ENCODE measurements at places on chromosomes 7 and 10.
A peak's percentile ranks its signal among the peaks of the same experiment; 100 is the strongest.

DNA sequence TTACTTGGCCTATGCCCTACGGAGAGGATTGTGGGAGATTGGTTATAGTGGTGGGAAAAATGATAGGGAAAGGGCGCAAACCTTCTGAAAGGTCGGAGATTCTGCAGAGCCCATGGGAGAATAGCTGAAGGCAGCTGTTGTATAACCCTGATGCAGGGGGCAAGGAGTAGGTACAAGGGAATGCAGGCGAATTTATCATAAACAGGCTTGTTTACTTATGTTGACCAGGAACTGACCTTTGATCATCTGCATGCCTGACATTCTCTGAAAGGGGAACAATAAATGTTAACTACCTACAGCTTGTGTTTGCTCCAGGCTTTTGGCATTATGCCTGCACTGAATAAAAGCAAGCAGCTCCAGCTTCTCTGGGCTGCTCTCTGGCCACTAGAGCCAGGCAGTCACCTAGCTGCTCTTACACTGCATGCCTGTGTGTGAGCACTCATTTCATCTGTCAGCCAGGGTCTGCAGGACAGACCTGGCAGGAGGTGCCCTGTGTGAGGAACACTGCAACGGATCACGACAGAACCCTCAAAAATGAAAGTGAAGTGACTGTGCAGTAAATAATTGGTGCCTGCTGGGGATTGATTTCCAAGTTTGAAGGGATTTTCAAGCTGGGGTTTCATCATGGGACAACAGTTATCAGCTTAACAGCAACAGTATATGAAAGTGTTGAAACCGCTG lies 31.1 kb upstream of the ABCA13 start:
- DNase-seq, result no peak

DNA sequence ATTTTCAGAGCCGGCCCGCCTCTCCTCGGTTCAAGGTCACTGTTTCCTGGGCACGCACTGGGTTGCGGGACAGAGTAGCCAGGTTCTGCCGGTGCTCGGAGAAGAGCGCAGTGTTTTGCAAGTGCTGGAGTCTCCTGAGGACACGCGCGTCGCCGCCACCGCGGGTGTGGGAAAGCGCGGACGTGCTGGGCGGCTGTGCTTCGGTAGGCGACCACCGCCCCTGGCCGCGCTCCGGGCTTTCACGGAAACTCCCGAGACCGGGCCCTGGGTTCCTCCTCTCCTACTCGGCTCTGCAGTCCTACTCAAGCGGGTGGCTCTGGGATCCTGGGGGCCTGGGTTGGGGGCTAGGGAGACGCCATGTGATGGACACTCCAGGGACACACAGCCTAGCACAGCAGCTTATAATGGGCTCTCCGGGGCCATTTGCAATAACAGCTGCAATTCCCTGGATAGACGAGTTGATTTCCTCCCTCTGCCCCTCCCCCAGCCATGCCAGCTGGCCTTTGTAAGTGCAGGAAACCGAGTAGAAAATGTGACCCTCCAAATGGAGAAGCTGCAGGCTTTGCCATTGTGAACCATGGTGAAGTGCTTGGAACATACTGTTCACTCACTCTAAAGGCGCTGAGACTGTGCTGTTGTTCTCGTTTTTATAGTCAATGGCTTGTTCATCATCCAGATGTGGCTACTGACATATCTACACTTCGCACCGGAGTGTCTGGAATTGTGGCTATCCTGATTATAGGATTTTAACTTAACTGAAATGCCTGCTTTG lies 2.1 kb downstream of the FRAT1 start:
- peak; percentile 78 for DNase-seq

DNA sequence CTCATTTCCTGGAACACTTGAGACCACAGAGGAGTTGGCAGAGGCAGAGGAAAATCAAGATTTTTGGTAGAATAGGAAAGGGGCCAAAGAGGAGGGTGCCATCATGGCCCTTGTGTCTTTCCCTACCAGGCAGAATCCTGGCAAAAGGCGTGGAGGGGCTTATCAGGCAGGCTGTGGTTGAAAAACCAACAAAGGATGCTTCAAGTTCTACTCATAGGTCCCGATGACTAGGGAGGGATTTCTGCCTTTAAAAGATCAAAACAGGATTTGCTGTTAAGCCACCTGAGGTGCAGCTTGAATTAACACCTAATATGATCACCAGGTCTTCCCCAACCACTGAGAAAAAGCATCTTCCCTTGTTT lies 45.7 kb downstream of the BPGM start:
- no peak for DNase-seq

- peak; percentile 14 for DNase-seq
Measured at GRCh38 chr10:53209944-53210611, 437.5 kb upstream of the MBL2 start.

DNA sequence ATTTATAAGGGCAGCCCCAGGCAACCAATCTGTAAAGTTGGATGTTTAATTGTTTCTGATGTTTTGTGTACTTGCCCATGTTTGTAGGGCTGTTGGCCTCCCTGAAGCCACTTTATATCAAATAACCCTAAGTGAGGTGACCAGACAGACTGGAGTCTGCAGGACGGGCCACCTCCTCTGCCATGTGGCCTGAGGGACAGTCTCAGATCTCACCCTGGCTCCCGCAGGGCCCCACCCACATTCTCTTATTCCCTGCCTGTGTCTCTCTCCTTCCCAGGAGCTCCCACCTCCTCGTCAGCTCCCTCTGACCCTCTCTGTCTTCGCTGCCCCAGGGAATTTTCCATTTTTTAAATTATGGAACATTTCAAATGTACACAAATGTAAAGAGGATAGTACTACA lies 9.5 kb upstream of the C10orf71 start:
- no peak for DNase-seq

- DNase-seq, result peak; percentile 50
Measured at GRCh38 chr7:2019711-2020511, 212.8 kb downstream of the MAD1L1 start.

GRCh38 chr7:122442929-122443328 lies 138.4 kb upstream of the FEZF1 start:
- no peak for DNase-seq
